KBM-7 (cell line): ENCODE measurements at places on chromosomes 7 and 10.

GRCh38 chr7:138303230-138304070 is 156.6 kb upstream of the TRIM24 start:
- DNase-seq, result peak; percentile 17

- DNase-seq, result no peak
These were observed 696.9 kb upstream of the NRP1 start for GRCh38 chr10:34031400-34031799.

DNA sequence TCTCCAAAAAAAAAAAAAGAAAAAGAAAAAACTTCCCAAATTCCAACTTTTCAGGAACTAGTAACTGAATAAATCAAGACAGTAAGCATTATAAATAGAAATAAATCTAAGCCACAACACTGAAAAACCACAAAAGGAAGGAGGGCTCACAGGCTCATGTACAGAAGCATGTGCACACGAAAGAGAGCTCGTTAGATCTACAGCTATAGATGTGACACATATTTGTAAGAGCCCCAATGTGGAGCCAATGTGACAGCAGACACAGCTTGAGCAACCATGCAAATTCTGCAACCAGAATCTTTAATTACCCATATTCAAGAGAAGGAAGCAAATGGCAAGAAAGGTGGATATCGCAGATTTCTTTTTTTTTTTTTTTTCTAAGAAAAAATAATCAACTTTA is 94.7 kb downstream of the SORBS1 start:
- peak; percentile 31 for DNase-seq

GRCh38 chr10:3067118-3067858 is at the start of gene PFKP:
TSS of gene PFKP (plus strand) at chr10:3067548. CDS start at chr10:3067596, 48 bp downstream.
- DNase-seq, result peak; percentile 27

DNA sequence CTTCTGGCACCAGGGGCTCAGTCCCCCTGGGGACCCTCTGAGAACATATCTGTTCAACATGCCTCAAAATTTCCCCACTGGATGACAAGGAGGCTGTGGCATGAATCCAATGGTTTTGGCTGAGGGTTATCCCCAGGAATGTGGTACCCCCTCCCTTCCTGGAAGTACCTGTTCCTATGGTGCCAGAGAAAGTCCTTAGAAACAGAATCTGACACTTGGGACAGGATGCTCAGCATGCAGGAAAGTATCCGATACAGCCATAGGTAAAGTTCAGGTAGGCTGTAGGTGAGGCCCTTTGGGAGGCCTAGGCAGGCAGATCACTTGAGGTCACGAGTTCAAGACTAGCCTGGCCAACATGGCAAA is 42.7 kb upstream of the A1CF start:
- DNase-seq, result no peak

GRCh38 chr7:82723411-82723810 is 279.8 kb upstream of the CACNA2D1 start:
- no peak for DNase-seq

- DNase-seq, result no peak
These were observed 8.8 kb upstream of the ZNF248 start for GRCh38 chr10:37865957-37866803.

DNA sequence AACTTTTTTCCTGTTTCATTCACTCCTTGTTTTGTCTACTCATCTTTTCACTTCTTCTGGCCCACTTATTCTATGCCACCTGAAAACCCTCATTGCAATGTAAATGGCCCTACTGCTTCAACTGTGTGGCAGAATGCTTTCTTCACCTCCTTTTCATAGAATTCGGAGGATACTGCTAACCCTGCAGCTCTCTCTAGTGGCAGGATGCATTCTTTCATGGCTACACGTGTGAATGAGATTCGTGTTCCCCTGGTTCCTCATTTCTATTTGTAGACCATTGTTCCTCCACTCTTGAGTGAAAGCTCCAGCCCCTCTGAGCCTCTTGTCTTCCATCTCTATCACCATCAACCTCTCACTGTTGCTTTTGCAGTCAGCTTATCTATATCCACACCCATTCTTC is 20.9 kb upstream of the CYP26C1 start:
- peak; percentile 88 for DNase-seq

DNA sequence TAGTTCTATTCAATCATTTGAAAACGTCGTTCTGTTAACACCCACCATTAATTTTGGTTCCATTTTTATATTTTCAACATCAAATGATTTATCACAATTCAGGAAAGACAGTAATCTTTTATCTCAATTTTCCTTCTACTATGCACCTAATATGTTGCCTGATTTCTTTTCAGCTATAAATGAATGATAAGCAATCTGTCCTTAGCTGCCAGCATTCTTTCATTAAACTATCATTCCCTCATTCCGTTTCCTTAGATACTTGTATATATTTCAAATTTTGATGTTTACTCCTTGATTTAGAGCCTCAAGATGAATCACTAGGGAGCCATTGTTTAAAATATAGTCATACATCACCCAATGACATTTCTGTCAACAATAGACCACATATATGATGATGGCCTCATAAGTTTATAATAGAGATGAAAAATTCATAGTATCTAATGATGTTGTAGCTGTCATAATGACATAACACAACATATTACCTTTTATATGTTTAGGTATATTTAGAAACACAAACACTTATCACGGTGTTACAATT is 661.7 kb downstream of the IPMK start:
- no peak for DNase-seq

GRCh38 chr10:110529596-110530011 is 31.9 kb downstream of the DUSP5 start:
- DNase-seq, result no peak

- no peak for DNase-seq
These were observed 223.2 kb downstream of the ELMO1 start for GRCh38 chr7:37225285-37225969.

DNA sequence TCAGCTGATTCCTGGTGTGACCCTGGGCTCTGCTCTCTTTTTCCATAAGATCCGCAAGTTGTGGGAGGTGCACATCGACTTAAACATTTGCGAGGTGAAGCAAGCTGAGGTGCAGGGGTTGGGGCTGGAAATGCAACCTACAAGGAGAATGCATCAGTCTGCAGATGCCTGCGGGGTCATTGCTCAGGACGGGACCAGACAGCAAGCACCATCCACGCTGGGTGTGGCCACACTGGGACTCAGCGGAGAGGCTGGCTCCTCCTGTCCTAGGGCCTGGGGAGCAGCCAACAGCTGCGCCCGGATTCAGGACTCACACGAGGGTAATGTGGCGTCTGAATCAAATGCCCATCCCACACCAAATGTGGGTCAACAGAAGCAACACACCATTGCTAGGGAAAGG is 33.8 kb downstream of the STK32C start:
- no peak for DNase-seq

- DNase-seq, result no peak
These were observed 85.5 kb downstream of the ZNRF2 start for GRCh38 chr7:30369879-30370278.

- no peak for DNase-seq
These were observed 539.5 kb upstream of the FZD8 start for GRCh38 chr10:36181426-36182178.

DNA sequence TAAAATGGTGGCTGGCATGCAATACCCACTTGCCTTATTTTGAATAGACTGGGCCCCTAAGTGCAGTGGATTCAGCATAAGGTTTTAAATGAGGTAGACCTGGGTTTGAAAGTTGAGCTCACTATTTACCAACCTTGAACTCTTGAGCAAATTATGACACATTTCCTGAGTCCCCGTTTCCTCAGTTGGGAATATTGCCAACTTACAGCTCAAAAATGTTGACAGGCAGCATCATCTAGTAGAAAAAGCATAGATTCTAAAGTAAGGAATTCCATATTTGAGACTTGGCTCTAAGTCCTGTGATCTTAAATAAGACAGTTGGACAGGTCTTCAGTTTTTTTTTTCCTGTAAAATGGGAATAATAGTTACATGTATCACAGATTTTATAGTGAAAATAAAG is 305.5 kb downstream of the ACTR3B start:
- no peak for DNase-seq

DNA sequence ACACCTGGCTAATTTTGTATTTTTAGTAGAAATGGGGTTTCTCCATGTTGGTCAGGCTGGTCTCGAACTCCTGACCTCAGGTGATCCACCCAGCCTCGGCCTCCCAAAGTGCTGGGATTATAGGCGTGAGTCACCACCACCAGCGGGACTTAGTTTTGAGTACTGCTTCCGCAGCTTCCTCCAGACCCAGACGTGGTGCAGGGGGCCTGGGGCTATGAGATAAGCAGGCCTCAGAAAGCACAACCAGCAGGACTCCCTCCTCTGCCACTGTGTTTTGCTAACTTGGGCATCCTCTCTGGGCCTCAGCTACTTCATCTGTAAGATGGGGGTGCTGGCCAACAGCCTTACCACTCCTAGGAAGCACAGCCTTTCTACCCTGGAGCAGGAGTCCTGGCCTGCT is 37.8 kb downstream of the GOLGA7B start:
- no peak for DNase-seq

- no peak for DNase-seq
These were observed 94.8 kb downstream of the CCDC71L start for GRCh38 chr7:106566196-106566595.

GRCh38 chr7:100485471-100485876 is 1.7 kb downstream of the NYAP1 start:
- no peak for DNase-seq

DNA sequence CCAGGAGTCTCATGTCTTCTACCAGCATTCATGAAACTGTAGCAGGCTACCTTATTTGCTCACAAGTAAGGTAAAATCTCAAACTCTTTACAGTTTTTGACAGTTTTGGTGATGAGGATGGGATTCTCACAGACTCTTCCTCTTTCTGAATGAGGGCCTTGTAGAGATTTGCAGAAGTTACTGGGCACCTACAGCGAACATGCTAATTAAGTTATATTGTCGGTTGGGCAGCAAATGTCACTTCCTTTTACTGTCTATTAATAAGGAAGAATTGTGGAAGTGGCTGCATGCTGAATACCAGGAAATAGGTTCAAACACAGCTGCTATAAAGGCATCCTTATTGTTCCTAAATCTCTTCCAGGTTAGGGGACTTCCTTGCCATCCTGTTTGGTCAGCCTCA is 189.6 kb downstream of the DNAJC1 start:
- peak; percentile 89 for DNase-seq

GRCh38 chr10:102770108-102770482 is 26.3 kb downstream of the WBP1L start:
- DNase-seq, result no peak

- no peak for DNase-seq
These were observed at the start of gene NYAP1 for GRCh38 chr7:100483722-100484672. TSS of gene NYAP1 (plus strand) at chr7:100483927. CDS start at chr7:100485312, 1,385 bp downstream.

DNA sequence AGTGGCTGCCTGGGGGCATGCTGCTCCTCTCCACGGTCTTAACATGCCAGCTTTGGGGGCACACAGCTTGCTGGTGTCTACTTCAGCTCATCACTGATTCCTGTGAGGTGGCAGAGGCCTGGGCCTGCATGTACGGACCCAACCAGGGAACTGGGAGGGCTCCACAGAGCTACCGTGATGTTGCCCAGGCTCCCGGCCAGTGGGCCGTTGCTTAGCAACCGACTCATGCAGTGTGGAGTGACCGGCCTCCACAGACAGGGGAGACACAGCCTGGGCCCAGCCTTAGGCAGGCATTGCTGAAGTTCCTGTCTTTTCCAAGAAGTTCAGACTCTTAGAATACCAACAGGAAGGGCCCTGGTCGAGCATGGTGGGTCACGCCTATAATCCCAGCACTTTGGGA is 25.8 kb upstream of the SH2B2 start:
- no peak for DNase-seq

DNA sequence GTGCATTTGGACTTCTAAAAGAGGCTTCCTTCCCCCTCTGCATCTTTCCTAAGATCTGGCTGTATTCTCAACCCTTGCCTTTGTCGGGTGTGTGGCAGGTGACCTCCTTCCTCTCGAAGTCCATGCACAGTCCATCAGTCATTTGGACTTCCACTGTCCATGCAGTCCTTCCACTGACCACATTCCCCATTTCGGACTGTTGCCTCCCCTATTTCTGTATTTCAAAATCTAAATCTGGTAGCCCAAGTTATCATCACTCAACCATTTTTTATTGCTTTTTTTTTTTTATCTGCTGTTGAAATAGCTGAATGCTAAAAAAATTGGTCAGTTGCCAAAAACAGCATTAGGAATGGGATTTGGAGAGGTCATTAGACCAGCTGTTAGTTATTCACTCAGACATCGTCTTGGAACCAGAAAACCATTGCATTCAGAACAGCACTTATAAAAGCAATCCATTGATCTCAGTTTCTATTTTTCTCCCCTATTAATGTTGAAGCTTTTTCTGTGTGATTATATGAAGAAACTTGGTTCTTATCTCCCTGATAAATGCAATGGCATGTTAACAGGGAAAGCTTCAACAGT is 575.6 kb downstream of the KIF20B start:
- no peak for DNase-seq

GRCh38 chr10:35998026-35998425 is 355.9 kb upstream of the FZD8 start:
- no peak for DNase-seq

DNA sequence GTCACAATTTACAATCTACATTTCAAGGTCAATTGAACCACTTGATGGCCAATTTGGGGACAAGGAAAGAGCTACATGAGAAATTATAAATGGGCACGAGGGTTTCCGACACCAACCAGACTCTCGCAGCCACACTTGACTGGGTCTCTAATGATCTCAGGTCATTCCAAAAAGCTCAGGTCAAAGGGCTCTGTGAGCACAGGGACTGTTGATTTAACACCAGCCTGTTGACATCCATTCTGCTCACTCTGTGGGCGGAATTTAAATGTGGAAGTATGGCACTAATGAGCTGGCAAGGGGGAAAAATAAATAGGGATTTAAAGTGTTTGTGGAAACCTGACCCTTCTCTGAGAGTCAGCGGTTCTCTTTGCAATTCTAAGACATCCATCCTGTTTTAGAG is 810.7 kb upstream of the AUTS2 start:
- no peak for DNase-seq

- DNase-seq, result peak; percentile 60
These were observed 58.8 kb downstream of the INSIG1 start for GRCh38 chr7:155356323-155357105.

GRCh38 chr7:25712500-25712899 is 439.5 kb upstream of the NFE2L3 start:
- DNase-seq, result no peak

DNA sequence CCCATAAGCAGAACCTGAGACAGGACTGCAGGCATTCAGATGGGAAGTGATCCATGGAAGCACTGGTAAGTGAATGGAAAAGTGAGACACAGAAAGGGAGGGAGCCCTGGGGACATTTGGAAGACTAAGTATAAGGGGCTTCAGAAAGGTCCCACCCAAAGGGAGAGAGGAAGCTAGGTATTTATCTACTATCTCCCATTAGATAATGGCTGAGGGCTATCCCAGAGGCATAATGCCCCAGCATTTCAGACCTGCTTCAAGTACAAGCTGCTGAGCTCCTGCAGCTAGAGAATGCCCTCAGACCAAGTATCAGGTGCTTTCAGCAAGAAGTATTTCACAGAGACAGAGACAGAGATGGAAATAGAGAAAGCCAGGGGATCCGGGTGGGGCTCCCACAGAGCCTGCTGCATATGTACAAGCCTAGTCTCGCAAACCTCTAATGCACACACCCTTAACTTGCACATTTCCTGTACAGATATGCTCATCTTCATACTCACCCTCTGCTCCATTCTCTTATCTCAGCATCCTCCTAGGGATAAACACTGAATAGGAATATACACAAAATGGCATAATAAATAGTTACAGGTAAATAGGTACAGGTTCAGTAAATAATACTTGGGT is 20.2 kb downstream of the KDM7A start:
- no peak for DNase-seq

GRCh38 chr10:24091256-24091655 is 117.7 kb upstream of the KIAA1217 start:
- DNase-seq, result no peak
